ENCODE measurements at places on chromosomes 7 and 10. TPM values are rescaled to one million over a fixed set of nuclear protein-coding genes. Genes with fewer than 3 reads are reported as not detected.

GRCh38 chr7:395643-396042 lies 105.7 kb downstream of the FOXL3 start:
- H3K4me3 ChIP-seq: no peak overlapping the region
- H3K27me3 ChIP-seq: peaks cover 13% of the 10 kb centered on the region
- peaks cover 20% of the 10 kb centered on the region for H3K36me3 ChIP-seq
- H3K4me1 ChIP-seq: no peaks in the 10 kb centered on the region
- no peak overlapping the region for H3K27ac ChIP-seq

The PTN gene
- 2.3 TPM for total RNA-seq

The ZDHHC6 gene
- 25.5 TPM for total RNA-seq

DNA sequence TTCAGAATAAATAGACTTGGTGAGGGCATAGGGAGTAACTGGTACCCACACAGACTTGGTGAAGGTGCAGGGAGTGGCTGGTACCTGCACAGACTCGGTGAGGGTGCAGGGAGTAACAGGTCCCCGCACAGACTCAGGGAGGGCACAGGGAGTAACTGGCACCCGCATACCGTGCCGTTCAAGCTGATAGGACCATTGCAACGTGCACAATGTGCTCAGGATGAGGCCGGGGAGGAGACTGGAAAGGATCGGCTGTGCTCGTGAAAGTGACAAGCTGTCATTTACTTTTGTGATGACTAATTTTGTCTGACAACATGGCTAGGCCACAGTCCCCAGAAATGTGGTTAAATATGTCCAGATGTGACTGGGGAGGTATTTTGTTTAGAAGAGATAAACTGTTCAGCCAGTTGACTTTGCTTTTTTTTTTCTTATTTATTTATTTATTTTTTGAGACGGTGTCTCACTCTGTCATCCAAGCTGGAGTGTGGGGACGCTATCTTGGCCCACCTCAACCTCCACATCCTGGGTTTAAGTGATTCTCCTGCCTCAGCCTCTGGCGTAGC lies 76.2 kb upstream of the NMT2 start:
- peaks cover 4% of the 10 kb centered on the region for H3K4me1 ChIP-seq
- peaks cover 2% of the 10 kb centered on the region for H3K36me3 ChIP-seq
- H3K4me3 ChIP-seq: no peak overlapping the region
- no peak overlapping the region for H3K27ac ChIP-seq
- no peaks in the 10 kb centered on the region for H3K27me3 ChIP-seq
- DNase-seq: no peak

The TMEM273 gene
- not detected for total RNA-seq

GRCh38 chr10:29229258-29229705 lies 59.6 kb upstream of the LYZL1 start:
- H3K36me3 ChIP-seq: no peaks in the 10 kb centered on the region
- no peak for DNase-seq
- no peak overlapping the region for H3K27ac ChIP-seq
- H3K4me3 ChIP-seq: no peak overlapping the region
- H3K4me1 ChIP-seq: no peaks in the 10 kb centered on the region
- peaks cover 7% of the 10 kb centered on the region for H3K27me3 ChIP-seq

DNA sequence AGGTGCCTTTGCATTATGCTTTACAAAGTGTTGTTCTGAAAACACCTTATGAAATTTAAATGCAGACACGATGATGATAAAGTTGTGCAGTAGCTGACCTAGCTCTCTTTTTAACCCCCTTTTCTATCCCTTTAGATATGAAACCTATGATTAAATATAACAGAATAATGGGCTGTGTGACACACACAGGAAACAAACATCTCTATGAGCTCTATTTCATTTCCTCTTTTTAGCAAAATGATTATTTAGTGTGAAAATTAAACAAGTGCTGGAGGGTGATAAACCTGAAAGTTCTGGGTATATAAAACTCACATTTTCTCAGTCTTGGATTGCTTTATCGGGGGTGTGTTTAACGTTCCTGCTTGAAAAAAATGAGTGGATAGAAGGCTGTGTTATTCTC lies 1310.5 kb upstream of the CELF2 start:
- H3K4me1 ChIP-seq: peaks cover 13% of the 10 kb centered on the region
- H3K36me3 ChIP-seq: peaks cover 3% of the 10 kb centered on the region
- no peak for DNase-seq
- no peak overlapping the region for H3K27ac ChIP-seq

GRCh38 chr10:112471878-112472487 lies 25.0 kb downstream of the VTI1A start:
- no peaks in the 10 kb centered on the region for H3K27me3 ChIP-seq
- DNase-seq: no peak
- no peaks in the 10 kb centered on the region for H3K36me3 ChIP-seq

The CYP2C18 gene
- 0.17 TPM for total RNA-seq

The SLC39A12 gene
- total RNA-seq: not detected

DNA sequence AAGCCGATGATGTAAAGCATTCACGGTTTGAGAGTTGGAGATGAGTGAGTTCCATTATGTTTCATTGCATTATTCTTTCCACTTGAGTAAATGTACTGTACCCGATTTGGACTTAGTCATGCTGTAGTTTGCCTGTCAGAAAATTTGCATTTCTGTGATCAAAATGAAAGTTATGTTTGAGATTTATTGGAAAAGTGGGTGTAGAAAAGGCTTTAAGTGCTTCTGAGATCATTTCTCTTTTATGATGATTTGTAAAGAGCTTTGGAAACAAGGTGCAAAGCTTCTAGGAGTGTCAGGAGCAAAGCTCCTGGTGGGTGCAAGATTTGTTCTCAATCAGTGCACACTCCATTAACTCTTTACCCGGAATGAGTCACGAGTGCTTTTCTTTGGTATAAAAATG lies 204.1 kb upstream of the POM121L12 start:
- no peak overlapping the region for H3K27ac ChIP-seq
- H3K4me1 ChIP-seq: no peaks in the 10 kb centered on the region
- no peaks in the 10 kb centered on the region for H3K27me3 ChIP-seq
- DNase-seq: no peak
- H3K36me3 ChIP-seq: no peaks in the 10 kb centered on the region

The KLLN gene
- 0.72 TPM for total RNA-seq

DNA sequence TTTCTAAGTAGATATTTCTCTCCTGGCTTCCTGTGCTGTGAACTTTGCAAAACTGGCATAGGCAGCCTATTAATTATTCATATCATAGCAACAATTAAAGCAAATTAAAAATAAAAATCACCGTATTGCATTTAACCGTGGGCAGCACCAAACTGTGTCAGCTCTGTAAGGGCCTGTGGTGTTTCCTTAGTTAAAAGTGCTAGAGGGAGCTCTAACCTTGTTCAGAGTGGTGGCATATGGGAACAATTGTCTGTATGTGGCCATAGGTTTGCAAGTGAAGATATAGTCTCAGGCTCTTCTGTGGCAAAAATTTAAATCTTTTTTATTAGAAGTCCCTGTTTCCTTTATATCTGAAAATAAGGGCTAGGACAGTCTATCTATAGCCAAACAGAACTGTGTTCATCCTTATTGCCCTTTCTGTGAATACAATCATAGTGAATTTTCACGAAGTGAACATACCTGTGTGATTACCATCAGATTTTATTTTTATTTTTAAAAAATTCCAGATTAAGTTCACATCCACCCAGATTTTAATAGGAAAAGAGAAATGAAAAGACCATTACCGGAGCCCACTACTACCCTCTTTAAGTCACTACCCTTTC lies 92.6 kb downstream of the POLL start:
- peaks cover 8% of the 10 kb centered on the region for H3K4me1 ChIP-seq
- no peaks in the 10 kb centered on the region for H3K36me3 ChIP-seq
- no peak for DNase-seq
- no peaks in the 10 kb centered on the region for H3K27me3 ChIP-seq
- no peak overlapping the region for H3K4me3 ChIP-seq

DNA sequence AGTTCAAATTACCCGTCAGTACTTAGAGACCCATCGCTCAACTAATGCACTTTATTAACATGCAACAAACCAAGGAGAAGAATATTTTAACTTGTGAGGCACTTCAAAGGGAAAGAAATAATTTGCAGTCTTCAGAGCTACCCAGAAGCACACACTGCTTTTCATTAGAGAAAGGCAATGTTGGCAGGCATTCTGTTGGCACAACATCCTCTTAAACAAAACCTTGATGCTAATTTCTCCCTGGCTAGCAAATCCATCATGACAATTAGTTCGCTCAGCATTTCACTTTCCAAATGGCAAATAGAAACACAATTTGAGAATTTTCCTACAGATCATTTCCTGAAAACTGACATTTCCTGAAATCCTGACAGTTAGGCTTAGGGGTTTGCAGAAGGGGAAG lies 155.6 kb upstream of the FAM13C start:
- H3K27ac ChIP-seq: no peak overlapping the region
- no peak overlapping the region for H3K4me3 ChIP-seq
- no peaks in the 10 kb centered on the region for H3K4me1 ChIP-seq
- H3K36me3 ChIP-seq: no peaks in the 10 kb centered on the region

The CAV1 gene
- 296 TPM for total RNA-seq

- peaks cover 62% of the 10 kb centered on the region for H3K4me1 ChIP-seq
- DNase-seq: no peak
- no peaks in the 10 kb centered on the region for H3K27me3 ChIP-seq
- peak overlapping the region; percentile 90 for H3K4me3 ChIP-seq
- H3K36me3 ChIP-seq: peaks cover 1% of the 10 kb centered on the region
Measured at GRCh38 chr10:79443338-79444198, 1.9 kb downstream of the ZCCHC24 start.

GRCh38 chr10:124677749-124678556 lies 66.2 kb downstream of the FAM53B start:
- no peak overlapping the region for H3K27ac ChIP-seq
- H3K4me3 ChIP-seq: no peak overlapping the region
- no peaks in the 10 kb centered on the region for H3K27me3 ChIP-seq
- peaks cover 17% of the 10 kb centered on the region for H3K4me1 ChIP-seq

DNA sequence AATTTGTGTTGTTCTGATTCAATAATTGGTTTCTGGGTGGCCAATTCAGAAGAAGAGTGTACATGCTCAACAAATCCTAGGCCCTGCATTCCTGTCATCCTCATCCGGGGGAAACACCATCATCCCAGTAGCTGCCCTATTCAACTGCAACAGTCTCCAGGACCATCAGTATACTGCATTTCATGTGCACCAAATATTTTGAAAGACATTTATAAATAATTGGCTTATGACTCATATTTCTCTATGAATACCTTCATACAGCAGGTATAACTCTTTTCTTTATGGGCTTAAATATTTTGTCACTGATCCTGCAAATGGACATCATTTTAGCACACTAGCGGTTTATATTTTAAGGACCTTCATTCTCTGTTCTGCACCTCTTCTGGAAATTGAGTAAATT lies 38.0 kb downstream of the CD36 start:
- no peaks in the 10 kb centered on the region for H3K4me1 ChIP-seq
- no peaks in the 10 kb centered on the region for H3K27me3 ChIP-seq
- H3K4me3 ChIP-seq: no peak overlapping the region
- no peaks in the 10 kb centered on the region for H3K36me3 ChIP-seq
- no peak for DNase-seq

DNA sequence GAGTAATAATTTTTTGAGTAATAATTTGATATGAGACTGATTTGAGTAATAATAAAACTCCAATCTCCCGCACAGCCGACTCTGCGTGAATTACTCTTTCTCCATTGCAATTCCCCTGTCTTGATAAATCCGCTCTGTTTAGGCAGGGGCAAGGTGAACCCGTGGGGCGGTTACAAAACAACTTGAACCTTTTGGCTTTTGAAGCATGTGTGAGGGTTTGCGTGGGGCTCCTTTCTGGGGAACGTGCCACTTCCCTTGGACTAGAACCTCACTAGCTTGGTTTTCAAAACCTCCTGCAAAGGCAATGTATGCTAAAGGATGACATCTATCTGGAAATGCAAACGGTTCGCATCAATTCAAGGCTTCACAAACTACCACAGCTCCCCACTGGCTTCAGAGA lies 1.5 kb downstream of the CRPPA start:
- no peak for DNase-seq
- peaks cover 46% of the 10 kb centered on the region for H3K4me1 ChIP-seq
- peak overlapping the region; percentile 99 for H3K27ac ChIP-seq
- peak overlapping the region; percentile 93 for H3K4me3 ChIP-seq

GRCh38 chr7:27793780-27794179 lies 53.8 kb downstream of the TAX1BP1 start:
- DNase-seq: no peak
- H3K27ac ChIP-seq: peak overlapping the region; percentile 8
- H3K4me3 ChIP-seq: no peak overlapping the region
- peaks cover 13% of the 10 kb centered on the region for H3K36me3 ChIP-seq
- H3K4me1 ChIP-seq: peaks cover 10% of the 10 kb centered on the region
